AG09309 (cell line): ENCODE measurements at places on chromosomes 13 and 19.

DNA sequence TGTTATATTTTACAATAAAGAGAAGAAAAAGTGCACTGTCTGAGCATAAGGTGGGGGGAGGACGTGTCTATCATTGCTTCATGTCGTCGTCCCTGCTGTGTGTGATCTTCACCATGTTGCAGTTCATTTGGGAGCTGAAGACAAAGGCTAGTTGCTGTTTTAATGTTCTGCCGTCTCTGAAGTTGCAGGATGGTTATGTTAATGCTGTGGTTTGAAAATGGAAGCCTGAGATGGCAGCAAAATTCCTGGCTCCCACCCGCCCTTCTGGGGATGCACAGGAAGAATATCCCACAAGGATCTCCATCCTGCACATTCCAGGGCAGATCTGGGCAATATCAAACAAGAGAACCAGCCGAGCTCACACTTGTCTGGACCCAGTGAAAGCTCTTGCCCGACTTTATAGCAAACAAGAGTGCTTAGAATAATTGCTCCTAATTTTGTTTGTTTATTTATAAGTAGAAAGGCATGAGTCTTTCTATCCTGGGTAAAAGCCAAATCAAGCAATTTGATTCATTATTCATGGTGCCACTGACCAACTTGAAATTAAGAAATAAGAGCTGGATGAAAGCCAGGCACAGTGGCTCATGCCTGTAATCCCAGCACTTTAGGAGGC lies 110.3 kb upstream of the ABCC4 start:
- no peak for DNase-seq

GRCh38 chr13:101917833-101918661 lies 465.6 kb downstream of the ITGBL1 start:
- DNase-seq: no peak

- no peak for DNase-seq
Measured at GRCh38 chr19:46613525-46613924, 11.4 kb downstream of the PTGIR start.

DNA sequence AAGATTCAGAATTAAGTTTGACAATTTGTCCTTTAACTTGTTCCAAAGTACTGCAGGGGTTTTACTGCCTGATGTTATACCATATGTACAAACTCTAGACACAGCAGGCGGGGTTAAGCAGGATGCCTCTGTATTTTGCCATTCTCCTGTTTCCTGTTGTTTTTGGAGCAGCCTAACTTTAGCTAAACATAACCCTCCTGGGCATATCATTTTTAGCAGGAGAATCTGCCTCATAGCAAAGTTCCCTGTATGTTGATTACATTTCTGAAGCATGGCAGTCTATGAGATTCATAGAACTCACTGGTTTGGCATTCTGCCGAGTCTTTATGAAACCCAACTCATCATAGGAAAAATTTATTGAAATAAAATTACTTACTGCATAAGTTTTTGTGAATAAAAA lies 5.2 kb downstream of the LHFPL6 start:
- no peak for DNase-seq

- no peak for DNase-seq
Measured at GRCh38 chr19:51695088-51695487, 2.0 kb downstream of the SPACA6 start.

- DNase-seq: no peak
Measured at GRCh38 chr13:77345150-77345780, 18.4 kb upstream of the MYCBP2 start.

GRCh38 chr13:100382785-100383184 lies 205.8 kb downstream of the GGACT start:
- DNase-seq: no peak
